ENCODE measurements at places on chromosomes 2 and 18.

GRCh38 chr2:191571163-191571769 lies 106.7 kb upstream of the NABP1 start:
- DNase-seq: peak; percentile 50

- DNase-seq: no peak
Measured at GRCh38 chr18:50287028-50287440, 458 bp downstream of the CXXC1 start.

GRCh38 chr18:24611075-24611474 lies 150.6 kb downstream of the HRH4 start:
- DNase-seq: no peak

GRCh38 chr2:34664266-34664665 lies 1065.2 kb upstream of the FAM98A start:
- DNase-seq: no peak

DNA sequence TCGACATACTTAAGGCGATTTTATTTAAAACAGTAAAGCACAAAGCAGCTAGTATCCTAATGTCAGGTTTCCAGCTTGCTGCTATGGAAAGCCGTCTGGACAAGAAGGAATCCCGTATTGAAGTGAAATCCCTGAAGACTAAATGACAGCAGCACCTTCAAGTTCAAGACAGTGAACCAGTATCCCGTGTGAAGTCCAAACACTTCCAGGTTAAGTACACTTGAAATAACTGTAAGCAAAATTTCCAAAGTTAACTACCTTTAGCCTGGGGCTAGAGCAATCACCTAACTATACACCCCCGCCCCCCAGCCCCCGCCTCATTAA lies 1.2 kb downstream of the MBOAT2 start:
- DNase-seq: peak; percentile 31

DNA sequence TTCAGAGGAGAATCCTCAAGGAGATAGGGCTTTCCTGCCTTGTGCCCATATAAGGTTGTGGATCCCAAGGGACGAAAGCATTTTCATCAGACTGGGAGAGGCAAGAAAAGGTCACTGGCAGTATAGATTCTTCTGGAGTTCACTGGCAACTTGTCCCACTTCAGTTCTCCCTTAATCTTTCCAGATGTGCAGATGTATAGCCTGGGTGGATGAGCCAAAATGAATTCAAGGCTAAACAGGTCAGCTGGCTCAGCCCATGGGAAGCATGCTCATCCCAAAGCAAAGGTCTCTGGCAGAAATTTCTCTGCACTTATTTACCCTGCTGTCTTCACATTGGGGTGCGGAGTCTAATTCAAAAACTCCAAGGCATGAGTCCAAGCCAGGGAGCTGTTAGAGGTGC lies 148.9 kb upstream of the TNP1 start:
- no peak for DNase-seq

DNA sequence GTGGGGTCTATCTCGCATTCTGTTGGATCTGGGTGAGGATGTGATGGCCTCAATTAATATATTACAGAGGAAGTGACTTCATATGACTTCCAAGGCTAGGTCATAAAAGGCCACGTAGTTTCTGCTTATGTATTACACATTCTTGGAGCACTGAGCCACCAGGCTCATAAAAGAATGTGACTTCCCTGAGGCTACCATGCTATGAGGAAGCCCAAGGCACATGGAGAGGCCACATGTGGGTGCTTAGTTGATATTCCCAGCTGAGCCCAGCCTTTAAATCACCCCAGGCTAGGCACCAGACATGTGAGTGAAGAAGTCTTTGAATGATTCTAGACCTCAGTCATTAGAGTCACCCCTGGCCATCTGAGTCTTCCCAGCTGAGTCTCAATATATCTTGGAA lies 13.3 kb upstream of the REEP1 start:
- DNase-seq: no peak
